ENCODE measurements at places on chromosomes 11 and 22.

DNA sequence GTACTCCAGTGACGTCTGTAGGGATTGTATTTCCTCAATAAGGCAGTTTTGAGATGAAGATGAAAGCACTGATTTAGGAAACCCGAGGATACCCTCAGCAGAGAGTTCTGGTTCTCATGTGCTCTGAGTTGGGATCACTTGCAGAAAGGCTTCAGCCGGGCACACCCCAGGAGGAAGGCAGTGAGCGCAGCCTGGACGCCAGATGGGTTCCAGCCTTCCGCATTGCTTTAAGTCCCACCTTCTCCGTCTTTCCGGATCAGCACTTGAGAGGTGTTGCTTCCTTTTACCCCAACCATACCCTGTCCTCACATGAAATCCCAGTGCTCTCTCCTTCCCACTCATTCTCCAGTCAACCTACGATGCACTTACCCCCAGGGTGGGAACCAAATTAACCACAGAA is 239.5 kb upstream of the CADM1 start:
- DNase-seq = no peak

DNA sequence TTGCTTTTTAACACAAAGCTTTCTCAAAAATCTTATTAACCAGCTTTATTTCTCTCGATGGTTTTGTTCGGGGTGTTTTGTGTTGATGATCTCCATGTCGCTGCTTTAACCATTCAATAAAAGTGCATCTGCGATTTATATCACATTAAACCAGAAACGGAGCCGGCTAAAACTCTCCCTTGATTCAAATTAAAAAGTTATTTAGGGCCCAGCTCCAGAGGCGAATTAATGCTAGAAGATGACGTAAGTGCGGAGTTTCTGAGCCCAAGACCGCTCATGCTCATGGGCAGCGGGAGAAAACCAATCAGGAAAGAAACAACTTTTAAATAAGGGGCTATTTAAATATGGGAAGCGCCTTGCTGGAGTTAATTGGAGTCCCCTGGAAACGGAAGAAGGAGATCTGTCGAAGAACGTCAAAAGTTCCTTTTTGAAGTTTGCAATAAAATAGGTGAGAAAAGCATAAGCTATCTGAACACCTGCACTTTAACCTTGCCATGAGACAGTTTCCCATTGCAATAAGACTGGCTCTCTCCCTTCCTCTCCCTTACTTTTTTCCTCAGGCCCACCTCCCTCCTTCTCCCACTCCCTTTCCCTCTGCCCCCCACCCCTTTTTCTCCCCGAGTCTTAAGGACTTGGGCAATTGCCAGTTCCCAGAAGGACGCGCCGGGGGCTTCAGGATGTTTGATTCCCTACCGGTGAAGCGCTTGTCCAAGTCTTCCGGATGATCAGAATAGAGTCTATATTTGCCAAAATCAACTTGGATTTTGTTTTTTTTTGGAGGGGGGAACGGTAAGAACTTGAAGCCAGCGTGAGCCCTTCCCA is 1.9 kb upstream of the DBX1 start:
- DNase-seq = no peak

DNA sequence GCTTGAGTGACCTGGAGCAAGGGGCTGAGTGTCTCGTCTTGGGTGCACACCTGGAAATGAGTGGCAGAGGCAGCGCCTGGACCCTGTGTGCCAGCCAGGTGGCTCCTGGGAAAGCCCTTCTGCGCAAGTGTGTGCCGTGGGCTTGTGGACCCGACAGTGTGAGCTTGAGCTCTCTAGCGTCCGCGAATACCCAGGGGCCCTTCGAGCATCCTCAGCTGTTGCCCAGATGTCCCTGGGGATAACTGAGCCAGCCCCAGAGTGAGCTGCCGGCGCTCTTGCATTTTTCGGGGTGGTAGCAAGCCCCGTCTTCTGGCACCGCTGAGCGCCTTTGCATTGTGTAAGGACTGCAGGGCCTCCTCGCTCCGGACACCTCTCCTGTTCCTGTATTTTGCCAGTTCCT is 399.2 kb downstream of the TBC1D22A start:
- no peak for DNase-seq

DNA sequence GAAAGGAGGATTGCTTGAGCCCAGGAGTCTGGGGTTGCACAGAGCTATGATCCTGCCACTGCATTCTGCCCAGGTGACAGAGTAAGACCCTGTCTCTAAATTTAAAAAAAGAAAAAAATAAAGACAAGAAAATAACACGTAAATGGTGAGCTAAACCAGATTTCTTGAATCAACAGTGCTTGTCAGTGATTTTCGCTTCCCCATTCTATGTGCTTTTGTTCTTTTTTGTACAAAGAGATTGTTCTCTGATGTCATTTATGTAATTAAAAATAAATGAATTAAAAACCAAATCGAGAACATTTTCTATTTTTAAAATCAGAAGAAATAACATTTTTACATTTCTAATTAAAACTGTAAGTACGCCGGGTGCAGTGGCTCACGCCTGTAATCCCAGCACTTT is 19.8 kb upstream of the SLC29A2 start:
- DNase-seq = no peak

- no peak for DNase-seq
These were observed 109.3 kb upstream of the SNX19 start for GRCh38 chr11:131025421-131026125.
